ENCODE measurements at places on chromosomes 11 and 22.

DNA sequence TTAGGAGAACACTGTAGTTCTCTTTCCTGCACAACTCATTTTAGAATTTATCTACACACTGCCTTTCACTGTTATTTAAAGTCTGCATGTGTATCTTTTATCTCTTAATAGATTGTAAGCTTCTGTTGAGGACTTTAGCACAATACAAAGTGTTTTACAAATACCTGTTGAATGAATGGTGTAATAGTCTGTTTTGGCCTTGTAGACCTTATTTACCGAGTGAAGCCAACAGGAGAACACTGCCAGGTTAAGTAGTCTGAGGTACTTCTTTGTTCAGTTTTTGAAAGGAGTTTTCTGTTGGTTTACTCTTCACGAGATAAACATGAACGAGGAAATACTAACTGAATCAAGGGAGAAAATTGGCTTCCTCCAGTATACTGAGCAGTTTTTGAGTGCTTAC is 31.0 kb downstream of the SIK2 start:
- no peak for DNase-seq

DNA sequence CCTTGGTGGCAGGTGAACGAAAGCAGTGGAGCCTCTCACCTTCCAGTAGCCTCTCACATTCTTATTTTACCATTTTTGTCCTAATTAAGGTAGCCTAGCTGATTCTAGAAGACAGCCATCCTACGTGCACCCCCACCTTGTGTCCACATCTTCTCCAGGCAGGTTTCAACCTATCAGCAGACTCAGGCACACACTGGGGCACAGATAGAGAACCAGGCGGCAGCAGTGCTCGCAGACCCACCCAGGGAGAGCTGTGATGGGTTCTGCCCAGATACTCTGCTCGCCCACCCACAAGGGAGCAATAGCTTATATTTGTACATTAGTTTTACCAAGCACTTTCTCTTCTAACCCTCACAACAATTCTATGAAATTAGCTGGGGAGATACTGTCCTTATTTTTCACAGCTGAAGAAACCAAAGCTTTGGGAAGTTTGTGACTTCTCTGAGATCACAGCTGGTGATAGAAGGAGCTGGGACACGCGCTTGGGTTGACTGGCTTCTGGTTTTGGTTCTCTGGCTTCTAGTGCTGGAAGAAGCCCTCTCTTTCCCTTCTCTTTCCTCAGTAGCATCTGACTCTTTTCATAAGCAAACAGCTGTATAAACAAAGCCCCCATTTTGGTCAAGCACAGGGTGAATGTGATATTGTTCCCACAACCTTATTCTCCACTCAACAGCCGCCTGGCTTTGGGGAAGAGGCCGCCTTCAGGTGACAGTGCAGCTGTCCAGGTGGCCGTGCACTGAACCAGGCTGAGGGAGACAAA is 36.9 kb downstream of the PPP2R1B start:
- DNase-seq = no peak

DNA sequence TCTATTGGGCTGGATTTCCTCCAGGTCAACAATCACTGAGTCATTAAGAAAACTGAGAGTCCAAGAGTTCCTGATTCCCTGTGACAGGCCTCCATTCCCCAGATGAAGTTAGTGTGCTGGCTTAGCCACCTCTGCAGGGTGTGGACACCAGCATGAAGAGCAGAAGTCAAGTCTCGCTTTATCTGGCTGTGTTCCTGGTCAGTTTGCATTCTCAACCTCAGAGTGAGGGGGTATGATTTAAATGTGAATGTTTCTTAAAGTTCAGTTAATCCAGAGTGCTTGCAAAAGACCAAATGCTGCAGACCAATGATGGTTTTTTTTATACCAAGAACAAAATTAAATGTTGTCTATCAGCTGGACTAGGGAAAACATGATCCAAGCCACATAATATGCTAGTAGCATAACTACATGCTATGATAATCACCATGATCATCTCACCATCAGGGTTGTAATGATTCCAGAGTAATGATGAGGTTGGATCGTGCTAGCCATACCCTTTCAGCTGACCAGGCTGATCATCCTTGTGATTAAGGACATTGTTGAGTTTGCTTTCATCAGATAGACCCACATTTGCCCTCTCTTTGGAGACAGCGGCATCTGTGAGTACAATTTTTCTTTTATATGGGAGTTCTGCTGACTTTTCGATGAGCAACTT is 145.8 kb upstream of the ARHGAP20 start:
- no peak for DNase-seq

- DNase-seq = peak; percentile 80
Measured at GRCh38 chr11:77191823-77192495, 63.9 kb downstream of the MYO7A start.

DNA sequence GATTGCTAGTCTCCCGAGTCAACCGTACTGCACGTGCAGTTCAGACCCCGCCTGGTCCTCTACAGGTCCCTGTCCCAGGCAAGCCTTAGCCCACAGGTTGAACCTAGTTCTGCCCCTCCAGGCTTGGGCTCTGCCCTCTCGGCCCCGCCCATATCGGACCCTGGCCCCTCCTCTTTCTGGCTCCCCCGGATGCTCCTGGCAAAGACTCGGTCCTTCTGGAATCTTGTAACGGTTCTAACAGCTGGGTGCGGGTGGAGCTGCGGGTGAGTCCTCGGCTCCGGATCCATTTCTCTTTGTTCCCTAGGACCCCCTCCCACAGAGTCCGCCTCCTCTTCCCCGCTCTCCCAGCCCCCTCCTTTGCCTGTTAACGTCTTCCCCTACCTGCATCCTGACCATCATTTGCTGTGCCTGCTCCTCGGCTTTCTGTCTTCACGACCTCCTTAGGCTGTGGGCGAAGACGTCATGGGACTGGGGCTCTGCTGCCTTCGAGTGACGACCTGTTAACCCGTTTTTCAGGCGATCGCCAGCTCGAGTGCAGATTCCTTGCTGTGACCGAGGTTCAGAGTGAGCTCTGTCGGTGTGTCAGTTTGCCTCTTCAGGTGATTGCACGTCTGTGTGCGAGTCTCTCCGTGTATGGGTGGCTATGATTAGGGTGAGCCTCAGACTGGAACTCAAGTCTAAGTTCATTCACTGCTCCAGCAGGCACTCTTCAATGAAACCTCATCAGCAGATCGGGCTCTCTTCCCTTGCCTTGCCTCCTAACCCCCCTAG is at the start of gene DNHD1:
Gene DNHD1, plus strand, starts transcription at position 212 of the 771 bp plus-strand sequence. CDS start 936 bp downstream, outside the sequence.
- DNase-seq = no peak

DNA sequence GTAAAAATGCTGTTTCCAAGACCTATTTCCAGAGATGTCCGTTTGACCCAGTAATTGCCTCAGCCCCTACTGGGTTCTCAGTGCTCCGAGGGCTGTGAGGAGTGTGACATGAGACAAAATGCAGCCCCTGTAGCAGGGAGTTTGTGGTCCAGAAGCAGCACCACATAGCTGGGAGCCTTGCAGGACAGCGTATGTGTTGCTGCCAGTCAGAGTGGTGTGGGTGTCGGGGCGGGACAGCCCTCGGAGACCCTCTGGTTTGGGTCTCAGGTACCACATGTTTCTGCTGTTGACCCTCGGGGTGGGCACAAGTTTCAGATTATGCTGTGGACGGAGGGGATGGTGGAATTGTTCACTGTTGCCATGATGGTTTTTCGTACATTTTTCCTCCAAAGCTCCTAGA is 17.2 kb downstream of the TBC1D22A start:
- DNase-seq = no peak
